ENCODE measurements at places on chromosomes 5 and 9.

DNA sequence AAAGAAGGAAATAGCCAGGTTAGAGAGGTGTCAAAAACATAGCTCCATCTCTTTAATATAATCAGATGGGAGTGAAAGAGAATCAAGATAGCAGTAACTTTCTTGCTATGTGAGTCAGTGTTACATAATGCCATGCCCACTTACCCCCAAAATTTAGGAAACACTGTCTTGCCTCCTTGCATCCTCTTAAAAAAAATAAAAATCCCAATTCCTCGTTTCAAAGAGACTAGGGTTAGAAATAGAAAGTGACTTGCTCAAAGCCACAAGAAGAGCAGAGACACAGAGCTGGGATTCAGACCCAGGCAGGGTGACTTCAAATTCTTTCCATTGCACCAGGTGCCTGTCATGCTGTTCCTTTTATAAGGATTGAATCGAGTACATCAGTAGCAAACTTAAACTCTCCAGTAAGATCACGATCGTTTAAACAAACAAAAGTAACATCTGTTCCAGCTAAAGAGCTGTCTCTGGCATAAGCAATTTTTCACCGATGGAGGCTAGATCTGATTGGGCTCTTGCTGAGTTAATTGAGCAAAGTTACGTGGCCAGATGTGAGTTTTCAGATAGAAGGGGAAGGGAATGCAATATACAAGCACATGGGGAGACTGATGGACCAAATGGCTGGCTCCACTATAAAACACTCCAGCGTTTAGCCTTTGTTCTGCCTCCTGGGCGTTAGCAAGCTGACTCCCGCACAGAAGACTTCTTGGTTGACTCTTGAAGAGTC lies 176.9 kb downstream of the PALM2AKAP2 start:
- H3K27me3 ChIP-seq = no peaks in the 10 kb centered on the region
- no peaks in the 10 kb centered on the region for H3K36me3 ChIP-seq
- H3K4me3 ChIP-seq = no peak overlapping the region
- DNase-seq = no peak

- H3K36me3 ChIP-seq = no peaks in the 10 kb centered on the region
- no peak overlapping the region for H3K4me3 ChIP-seq
- no peak overlapping the region for H3K27ac ChIP-seq
- no peak for DNase-seq
Measured at GRCh38 chr5:153714798-153715197, 224.3 kb downstream of the GRIA1 start.

DNA sequence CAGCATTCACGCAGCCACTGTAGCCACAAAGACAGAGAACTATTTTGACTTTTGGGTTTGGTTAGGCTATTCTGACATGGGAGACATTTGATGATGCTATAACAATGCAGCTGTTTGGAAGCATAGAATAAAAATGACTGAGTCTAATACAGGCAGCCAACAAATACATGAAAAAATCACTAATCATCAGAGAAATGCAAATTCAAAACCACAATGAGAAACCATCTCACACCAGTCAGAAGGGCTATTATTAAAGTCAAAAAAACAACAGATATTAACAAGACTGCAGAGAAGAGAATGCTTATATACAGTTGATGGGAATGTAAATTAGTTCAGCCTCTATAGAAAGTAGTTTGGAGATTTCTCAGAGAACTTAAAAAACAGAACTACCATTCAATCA lies 107.1 kb upstream of the POC5 start:
- H3K27me3 ChIP-seq = no peaks in the 10 kb centered on the region
- DNase-seq = no peak
- H3K4me1 ChIP-seq = no peaks in the 10 kb centered on the region
- no peak overlapping the region for H3K4me3 ChIP-seq
- no peak overlapping the region for H3K27ac ChIP-seq

DNA sequence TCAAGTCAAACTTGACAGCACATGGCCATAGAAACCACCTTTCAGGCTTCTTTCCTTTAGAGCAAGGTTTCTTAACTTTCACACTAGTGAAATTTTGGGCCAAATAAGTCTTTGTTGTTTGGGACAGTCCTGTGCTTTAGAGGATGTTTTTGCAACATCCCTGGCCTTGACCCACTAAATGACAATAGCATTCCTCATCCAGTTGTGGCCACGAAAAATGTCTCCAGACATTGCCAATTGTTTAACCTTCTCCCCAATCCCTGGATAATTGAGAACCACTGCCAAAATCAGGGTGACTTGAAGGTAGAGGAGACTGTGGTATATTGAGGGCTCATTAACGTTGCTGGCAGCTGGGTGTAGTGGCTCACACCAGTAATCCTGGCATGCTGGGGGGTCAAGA lies 72.0 kb downstream of the ALDH1A1 start:
- no peaks in the 10 kb centered on the region for H3K27me3 ChIP-seq
- no peaks in the 10 kb centered on the region for H3K4me1 ChIP-seq
- H3K4me3 ChIP-seq = no peak overlapping the region
- no peaks in the 10 kb centered on the region for H3K36me3 ChIP-seq
- no peak overlapping the region for H3K27ac ChIP-seq

DNA sequence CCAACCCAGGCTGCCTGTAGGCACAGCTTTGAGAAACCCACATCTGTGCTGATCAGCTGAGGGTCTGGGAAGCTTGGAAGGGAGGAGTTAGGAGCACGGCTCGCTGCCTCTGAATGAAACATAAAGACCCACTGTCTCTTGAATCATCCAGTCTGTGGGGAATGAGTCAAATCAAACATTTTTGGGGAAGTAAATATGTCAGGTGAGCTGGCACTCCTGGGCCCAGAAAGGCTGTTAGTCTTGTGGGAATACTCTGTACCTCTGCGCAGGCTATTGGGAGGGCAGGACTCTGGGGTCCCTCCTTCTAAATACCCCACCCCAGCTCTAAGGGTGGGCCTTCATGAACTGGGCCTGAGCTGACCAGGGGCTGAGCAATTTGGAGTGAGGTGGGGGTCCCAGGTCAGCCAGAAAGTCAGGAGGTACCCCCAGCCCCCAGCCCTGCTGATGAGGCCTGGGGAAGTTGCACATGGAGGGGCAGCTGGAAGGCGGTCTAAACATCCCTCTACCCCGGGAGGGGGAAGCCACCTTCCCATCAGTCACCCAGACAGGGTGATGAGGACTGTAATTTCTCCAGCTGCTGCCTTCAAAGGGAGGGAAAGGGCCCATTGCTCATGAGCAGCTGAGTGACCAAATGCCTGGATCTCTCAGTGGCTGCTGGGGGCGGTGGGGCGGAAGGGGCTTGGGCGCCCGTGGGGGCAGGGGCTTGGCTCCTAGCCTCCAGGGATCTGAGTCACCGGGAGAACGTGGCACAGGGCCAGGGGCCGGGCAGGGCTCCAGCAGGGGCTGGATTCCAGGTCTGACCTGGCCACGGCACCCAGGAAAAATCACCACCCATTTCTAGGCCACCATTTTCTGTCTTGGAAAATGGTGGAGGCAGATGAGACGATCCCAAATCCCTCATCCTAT lies 10.8 kb downstream of the FIBCD1 start:
- H3K36me3 ChIP-seq = no peaks in the 10 kb centered on the region
- no peaks in the 10 kb centered on the region for H3K4me1 ChIP-seq
- no peak overlapping the region for H3K4me3 ChIP-seq
- no peak for DNase-seq
- no peaks in the 10 kb centered on the region for H3K27me3 ChIP-seq
- H3K27ac ChIP-seq = no peak overlapping the region

DNA sequence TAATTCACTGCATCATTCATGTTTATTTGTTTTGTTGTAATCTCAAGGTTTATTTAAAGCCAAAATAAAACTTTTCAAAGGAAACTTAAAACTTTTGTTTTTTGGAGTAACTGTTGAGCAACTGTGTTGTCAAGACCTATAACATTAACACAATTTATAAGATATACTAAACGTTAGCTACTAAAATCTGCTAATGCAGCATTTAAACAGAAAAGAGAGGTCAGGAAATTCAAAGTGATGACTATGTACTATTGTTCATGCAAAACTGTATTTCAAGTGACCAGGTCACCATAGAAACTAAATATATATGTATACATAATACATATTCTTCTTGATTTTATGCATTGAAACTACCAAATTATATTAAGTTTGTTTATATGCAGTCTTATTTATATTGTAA lies 1740.9 kb downstream of the EFNA5 start:
- H3K27ac ChIP-seq = no peak overlapping the region
- H3K36me3 ChIP-seq = no peaks in the 10 kb centered on the region
- no peaks in the 10 kb centered on the region for H3K27me3 ChIP-seq
- no peaks in the 10 kb centered on the region for H3K4me1 ChIP-seq

GRCh38 chr9:21708260-21708711 lies 94.2 kb upstream of the MTAP start:
- no peak overlapping the region for H3K4me3 ChIP-seq
- DNase-seq = no peak
- no peaks in the 10 kb centered on the region for H3K4me1 ChIP-seq

- no peak overlapping the region for H3K4me3 ChIP-seq
- DNase-seq = no peak
- H3K27ac ChIP-seq = no peak overlapping the region
- H3K27me3 ChIP-seq = no peaks in the 10 kb centered on the region
Measured at GRCh38 chr5:144236499-144236898, 65.8 kb downstream of the KCTD16 start.

- no peak overlapping the region for H3K27ac ChIP-seq
- no peak overlapping the region for H3K4me3 ChIP-seq
- no peaks in the 10 kb centered on the region for H3K4me1 ChIP-seq
- no peaks in the 10 kb centered on the region for H3K27me3 ChIP-seq
- H3K36me3 ChIP-seq = peaks cover 34% of the 10 kb centered on the region
Measured at GRCh38 chr9:121684381-121685145, 33.1 kb downstream of the DAB2IP start.

- no peaks in the 10 kb centered on the region for H3K36me3 ChIP-seq
- DNase-seq = no peak
- peaks cover 7% of the 10 kb centered on the region for H3K4me1 ChIP-seq
- H3K27me3 ChIP-seq = peaks cover 9% of the 10 kb centered on the region
Measured at GRCh38 chr9:136985027-136985602, 2.3 kb downstream of the LCNL1 start.

DNA sequence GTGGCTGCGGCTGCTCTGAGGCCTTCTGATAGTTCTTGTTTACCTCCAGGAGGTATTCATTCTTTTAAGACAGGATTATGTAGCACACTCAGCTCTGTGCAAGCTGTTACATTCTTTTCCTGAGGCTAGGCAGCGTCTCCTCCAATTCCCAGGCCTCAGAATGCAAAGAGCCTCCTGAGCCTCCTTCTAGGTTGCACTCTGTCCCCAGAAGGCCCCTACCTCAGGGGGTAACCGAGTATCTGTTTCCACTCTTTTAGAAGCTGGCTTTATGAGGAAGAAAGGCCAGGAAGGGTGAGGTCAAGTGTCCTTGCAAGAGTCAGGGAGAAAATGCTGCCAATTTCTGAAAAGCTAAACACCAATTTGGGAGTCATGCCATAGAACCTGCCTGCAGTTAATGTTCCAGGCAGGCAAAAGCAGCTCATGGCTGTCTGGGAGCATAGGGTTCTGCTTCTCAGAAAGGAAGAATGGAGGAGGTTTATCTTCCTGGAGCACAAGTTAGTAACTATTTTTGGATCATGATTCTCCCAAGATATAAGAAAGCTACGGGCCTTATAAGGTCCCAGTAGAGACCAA lies 178.9 kb downstream of the SEMA6A start:
- no peak overlapping the region for H3K4me3 ChIP-seq
- no peak overlapping the region for H3K27ac ChIP-seq
- H3K36me3 ChIP-seq = no peaks in the 10 kb centered on the region

GRCh38 chr5:112863549-112863948 lies 2.5 kb downstream of the SRP19 start:
- no peaks in the 10 kb centered on the region for H3K27me3 ChIP-seq
- peak; percentile 58 for DNase-seq
- peaks cover 23% of the 10 kb centered on the region for H3K36me3 ChIP-seq
- peaks cover 6% of the 10 kb centered on the region for H3K4me1 ChIP-seq
- no peak overlapping the region for H3K4me3 ChIP-seq
- no peak overlapping the region for H3K27ac ChIP-seq

DNA sequence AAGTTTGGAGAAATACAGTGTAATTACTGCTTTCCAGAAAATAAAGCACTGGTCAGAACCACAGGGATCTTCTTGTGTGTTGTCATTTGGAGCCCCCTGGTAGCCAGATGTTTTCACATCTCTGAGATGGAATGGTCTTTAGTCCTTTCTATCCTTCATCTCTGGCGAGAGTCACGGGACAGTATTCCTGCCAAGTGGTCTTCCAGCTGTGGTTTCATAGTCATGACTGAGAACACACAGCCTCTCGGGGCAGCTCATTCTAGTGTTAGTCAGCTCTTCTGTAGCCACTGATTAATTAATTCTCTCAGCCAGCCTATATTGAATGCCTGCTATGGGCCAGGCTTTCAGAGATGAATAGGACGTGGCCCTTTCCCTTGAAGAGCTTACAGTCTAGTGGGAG lies 34.1 kb downstream of the HMGXB3 start:
- H3K4me3 ChIP-seq = no peak overlapping the region
- H3K27me3 ChIP-seq = no peaks in the 10 kb centered on the region

- H3K27me3 ChIP-seq = no peaks in the 10 kb centered on the region
- no peaks in the 10 kb centered on the region for H3K4me1 ChIP-seq
- H3K36me3 ChIP-seq = no peaks in the 10 kb centered on the region
- no peak overlapping the region for H3K4me3 ChIP-seq
Measured at GRCh38 chr9:117725426-117725887, 21.3 kb downstream of the TLR4 start.

DNA sequence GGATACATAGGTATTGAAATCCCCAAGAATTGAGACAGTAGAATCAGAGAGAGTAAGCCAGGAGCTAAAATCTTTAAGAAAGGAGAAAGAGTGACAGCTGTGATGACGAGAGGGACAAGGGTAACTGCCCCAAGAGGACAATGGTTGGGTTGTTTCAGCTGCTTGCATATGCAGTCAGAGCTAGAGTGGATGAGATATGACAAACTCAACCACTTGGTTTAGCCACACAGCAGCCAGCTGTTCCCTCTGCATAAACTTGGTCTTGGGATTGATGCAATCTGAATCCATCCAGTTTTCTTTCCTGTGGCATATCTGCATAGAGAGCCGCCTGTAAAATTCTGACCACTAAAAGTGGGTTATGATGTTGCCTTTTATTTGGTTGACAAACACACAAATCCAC lies 100.7 kb downstream of the ZNF622 start:
- H3K27me3 ChIP-seq = no peaks in the 10 kb centered on the region
- H3K4me1 ChIP-seq = no peaks in the 10 kb centered on the region
- no peak for DNase-seq
- no peak overlapping the region for H3K27ac ChIP-seq
- H3K4me3 ChIP-seq = no peak overlapping the region
- no peaks in the 10 kb centered on the region for H3K36me3 ChIP-seq

DNA sequence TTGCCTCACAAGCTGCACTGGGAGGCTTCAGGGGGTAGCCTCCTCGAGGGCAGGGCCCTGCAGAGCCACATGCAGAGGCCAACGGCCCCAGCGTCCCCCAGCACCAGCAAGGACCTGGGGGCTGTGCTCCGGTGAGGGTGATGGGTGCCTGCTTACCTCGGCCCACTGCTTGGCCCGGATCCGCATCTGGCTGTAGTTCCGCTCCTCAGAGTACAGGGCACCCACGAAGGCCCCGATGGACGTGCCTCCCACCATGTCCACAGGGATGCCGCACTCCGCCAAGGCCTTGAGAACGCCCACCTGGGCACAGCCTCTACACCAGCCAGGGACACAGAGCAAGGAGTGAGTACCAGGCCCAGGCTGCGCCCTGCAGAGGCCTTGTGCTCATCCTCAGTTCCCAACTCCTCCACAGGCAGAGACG lies 8.0 kb upstream of the NSMF start:
- H3K36me3 ChIP-seq = no peaks in the 10 kb centered on the region
- no peak overlapping the region for H3K4me3 ChIP-seq
- no peaks in the 10 kb centered on the region for H3K4me1 ChIP-seq
- H3K27ac ChIP-seq = no peak overlapping the region

- H3K27me3 ChIP-seq = no peaks in the 10 kb centered on the region
- no peak overlapping the region for H3K27ac ChIP-seq
- no peaks in the 10 kb centered on the region for H3K4me1 ChIP-seq
- no peak overlapping the region for H3K4me3 ChIP-seq
Measured at GRCh38 chr5:167985373-167985772, 306.1 kb upstream of the WWC1 start.
